Activated CD4-positive, alpha-beta T cell treated with anti-CD3 and anti-CD28 coated beads for 24 hours (primary cell): ENCODE measurements at places on chromosomes 1 and 21.

- DNase-seq: no peak
Observed at GRCh38 chr1:113917400-113918082, 11.6 kb upstream of the HIPK1 start.

GRCh38 chr1:116258668-116259419 is 114.2 kb upstream of the ATP1A1 start:
- no peak for DNase-seq

- no peak for DNase-seq
Observed at GRCh38 chr1:169610858-169611257, 19.1 kb downstream of the SELP start.

- DNase-seq: no peak
Observed at GRCh38 chr1:214565310-214565709, 13.9 kb upstream of the PTPN14 start.

DNA sequence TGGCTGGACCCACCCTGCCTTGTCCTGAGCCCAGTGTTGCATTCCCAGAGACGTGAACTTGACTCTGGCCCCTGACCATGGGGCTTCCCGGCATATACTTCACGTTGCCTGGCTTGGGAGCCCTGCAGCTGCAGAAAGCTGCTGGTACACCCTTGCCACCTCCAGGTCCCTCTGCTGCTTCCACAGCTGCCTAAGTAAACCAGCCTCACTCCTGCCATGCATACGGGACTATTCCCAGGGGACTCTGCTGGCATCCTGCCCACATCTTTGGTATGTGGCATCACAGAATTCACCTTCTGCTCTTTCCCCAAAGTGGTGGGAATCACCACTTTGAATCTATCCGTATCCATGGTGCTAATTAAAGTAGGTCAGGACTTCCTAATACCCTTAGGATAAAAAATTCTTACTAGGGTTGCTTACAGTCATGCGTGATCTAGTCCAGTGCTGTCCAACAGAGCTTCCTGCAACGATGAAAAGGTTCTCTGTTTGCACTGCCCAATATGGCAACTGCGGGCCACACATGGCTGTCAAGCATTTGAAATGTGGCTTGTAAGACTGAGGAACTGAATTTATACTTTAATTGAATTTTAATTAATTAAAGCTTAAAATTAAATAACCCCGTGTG is 203.0 kb downstream of the GRIK3 start:
- no peak for DNase-seq

GRCh38 chr1:95034506-95034905 is 38.2 kb downstream of the ALG14 start:
- no peak for DNase-seq

DNA sequence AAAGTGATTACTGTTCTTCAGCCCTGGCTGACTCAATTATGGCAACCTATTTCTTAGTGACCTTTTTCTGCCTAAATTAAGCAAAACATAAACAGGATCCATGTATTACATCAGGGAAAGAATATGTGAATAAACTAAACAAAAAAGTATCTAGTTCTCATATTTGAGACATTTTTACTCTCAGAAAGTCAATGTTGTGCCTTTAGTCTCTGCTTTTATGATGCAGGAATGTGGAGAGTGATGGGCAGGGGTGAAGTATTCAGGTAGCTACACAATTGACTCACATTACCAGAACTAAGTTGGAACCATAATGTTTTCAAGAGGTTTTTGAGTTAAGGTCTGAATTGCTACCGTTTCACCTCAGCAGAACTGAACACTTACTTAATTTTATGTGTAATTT is 462.7 kb upstream of the CXADR start:
- DNase-seq: no peak
